ENCODE measurements at places on chromosomes 1 and 21. TPM values are rescaled to one million over a fixed set of nuclear protein-coding genes. Genes with fewer than 3 reads are reported as not detected.

The KLF17 gene
- total RNA-seq: 0.28 TPM

The NFIA gene
- total RNA-seq: 2.2 TPM

The LDLRAD1 gene
- not detected for total RNA-seq

The LRRIQ3 gene
- total RNA-seq: 1.8 TPM

The SRSF11 gene
- 94.5 TPM for total RNA-seq

The ETV3 gene
- 14.7 TPM for total RNA-seq

The ZBTB7B gene
- total RNA-seq: 7.7 TPM

All from IMR-90 (cell line).